ENCODE measurements at places on chromosomes 6 and 20.

DNA sequence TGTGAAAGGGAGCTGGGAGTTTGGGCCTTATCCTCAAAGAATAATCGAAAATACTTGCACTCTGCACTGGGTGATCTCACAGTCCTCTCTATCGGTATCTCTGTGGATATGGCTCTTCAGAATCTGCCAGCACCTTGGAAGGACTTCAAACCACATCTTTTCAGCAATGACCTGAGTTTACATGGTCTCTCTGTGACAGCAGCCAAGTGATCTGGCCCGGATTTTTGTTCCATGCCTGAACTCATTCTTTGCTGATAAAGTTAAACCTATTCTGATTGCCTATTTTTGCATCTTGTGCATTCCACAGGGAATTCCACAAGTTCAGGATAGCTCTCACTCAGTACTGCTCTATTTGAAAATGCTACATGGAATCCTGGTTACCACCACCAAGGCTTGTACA is 98.9 kb downstream of the HDGFL1 start:
- peak; percentile 17 for DNase-seq

DNA sequence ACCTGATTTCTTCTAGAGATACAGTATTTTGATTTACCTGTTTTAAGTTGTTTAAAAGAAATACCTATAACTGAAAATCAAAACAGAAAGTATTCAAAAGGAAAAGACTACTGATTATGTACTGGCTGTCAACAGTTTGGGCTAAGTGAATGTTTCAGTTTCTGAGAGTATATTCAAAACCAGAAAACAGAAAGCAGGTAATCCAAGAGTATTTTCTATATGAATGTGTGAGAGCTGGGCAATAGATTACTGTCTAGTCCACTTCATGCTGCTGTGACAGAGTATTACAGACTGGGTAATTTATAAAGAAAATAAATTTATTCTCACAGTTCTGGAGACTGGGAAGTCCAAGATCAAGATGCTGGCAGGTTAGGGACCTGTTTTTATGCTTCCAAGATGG is 261.0 kb downstream of the ARHGAP18 start:
- no peak for DNase-seq

DNA sequence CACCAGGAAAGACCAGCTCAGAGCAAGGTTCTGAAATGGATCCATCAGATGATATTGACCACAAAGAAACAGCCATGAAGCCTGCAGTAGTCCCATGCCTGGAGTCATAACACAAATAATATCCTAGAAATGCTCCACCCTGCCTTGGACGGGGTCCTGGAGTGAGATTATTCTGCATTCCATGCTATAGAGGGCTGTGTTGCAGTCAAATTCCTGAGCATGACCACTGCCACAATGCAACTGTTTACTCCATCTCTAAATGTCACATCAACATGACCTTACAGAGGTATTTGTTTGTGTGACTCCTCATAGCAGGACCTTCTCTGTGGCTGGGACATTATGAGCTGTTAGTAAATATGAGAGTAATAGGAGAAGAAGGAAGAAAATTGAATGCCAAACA is 257.5 kb upstream of the TCF21 start:
- peak; percentile 80 for DNase-seq

DNA sequence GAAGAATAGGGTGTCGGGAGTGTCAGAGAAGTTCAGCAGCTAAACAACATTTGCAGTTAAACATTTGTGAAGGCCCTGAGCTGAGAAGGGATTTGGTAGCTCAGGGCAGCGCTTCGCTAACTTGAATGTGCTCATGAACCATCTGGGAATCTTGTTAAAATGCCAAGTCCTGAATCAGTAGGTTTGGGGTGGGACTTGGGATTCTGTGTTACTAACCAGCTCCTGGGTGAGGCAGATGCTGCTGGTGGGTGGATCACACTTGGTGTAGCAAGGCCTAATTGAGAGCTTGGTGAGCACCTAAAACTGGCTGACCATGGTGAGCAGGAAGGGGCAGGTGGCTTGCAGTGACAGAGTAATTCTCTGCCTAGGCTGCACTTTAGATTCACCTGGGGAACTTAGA is 5.9 kb downstream of the PTPRA start:
- peak; percentile 79 for DNase-seq

- DNase-seq: no peak
These were observed 50.0 kb upstream of the DTNBP1 start for GRCh38 chr6:15712797-15713196.

GRCh38 chr6:47383360-47383759 is 73.7 kb upstream of the TNFRSF21 start:
- no peak for DNase-seq

- no peak for DNase-seq
These were observed 154.5 kb upstream of the PRND start for GRCh38 chr20:4567170-4567569.

DNA sequence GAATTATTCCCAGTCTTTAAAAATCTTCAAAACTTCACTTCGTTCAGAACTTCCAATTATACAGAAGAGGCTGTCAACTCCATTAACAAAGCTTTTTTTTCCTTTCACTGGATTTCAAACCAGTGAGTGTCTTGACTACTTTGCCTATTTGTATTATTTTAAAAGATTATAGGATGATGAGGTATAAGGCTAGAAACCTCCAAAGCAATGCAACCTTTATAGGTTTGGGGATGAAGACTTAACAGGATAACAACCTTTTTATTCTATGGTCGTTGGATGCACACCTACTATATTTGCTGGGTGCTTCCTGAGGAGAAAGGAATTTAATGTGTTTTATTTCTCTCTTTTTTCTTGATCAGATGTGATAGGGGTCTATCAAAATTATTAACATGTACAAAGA is 1.9 kb upstream of the OVOL2 start:
- no peak for DNase-seq

DNA sequence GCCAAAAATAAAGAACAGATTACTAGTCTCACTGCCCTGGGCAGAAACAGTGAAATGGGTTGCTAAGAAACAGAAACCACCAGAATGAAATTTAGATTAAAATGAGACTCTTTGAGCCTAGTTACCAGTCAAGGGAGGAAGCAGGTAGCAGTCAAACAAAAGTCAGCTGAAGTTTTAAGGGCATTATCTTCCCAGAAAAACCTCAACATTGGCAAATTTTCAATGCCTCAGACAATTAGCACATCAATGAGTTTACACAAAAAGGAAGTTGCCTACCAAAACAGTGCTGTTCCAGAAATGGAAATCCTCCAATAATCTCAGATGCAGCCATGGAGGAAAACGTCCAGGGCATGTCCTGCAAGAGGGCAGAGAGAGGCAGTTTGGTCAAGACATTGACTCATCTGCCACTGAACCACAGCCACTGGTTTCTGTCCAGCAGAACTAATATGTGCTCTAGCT is 399.7 kb upstream of the ADGRB3 start:
- DNase-seq: peak; percentile 44

- DNase-seq: no peak
These were observed 45.6 kb downstream of the CDH26 start for GRCh38 chr20:60003776-60004175.

- DNase-seq: peak; percentile 97
These were observed 6.4 kb downstream of the RMND1 start for GRCh38 chr6:151445482-151445881.

- DNase-seq: no peak
These were observed 44.9 kb upstream of the DUSP22 start for GRCh38 chr6:247351-247750.

GRCh38 chr6:16483315-16483875 is 245.0 kb downstream of the GMPR start:
- DNase-seq: no peak

- DNase-seq: no peak
These were observed 157.7 kb upstream of the AKAP12 start for GRCh38 chr6:151082079-151082478.

DNA sequence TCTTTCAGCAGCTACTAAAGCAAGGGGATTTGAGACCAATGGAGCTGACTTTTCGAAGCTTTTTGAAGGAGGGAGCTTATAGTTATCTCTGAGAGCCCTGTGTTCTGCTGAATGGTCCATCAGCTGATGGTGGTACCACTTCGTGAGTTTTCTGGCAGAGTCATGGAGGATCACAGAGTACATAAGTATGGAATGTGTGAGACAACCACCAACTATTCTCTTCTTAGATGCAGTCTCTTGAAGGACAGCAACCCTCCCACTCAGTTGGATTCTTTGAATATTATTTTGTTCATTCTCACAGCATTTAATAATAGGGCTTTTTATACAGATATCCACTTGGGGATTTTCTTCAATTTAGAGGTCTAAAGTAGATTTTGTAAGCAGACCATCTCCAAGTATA is 75.3 kb downstream of the ELOVL2 start:
- peak; percentile 83 for DNase-seq

DNA sequence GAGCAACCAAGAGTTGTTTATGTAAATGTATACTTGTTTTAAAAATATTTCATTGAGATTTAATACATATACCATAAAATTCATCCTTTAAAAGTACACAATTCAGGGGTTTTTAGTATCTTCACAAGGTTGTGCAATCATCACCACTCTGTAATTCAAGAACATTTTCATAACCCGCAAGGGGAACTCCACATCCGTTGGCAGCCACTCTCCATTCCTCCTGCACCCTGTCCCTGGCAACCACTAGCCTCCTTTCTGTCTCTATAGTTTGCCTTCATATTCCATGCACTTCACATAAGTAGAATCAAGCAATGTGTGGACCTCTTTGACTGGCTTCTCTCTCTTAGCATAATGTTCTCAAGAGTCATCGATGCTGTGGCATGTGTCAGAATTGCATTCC is 104.2 kb upstream of the PDE10A start:
- DNase-seq: peak; percentile 46

DNA sequence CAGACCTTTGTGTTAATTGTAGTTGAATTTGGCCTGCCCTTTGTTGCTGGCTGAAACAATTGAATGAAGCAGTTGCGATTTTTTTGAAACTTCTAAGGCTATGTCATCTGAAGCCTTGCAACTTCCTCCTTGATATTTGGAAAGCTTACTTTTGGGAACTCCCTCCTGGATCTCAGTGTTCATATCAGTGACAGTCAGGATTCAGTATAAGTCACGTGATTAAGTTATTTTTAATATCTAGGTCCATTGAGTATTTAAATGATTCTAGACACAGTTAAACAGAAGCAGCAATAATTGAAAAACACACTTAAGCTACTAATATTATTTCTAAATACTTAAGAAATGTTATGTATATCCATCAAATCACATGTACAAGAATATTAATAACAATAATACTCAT is 951.3 kb downstream of the GRIK2 start:
- no peak for DNase-seq

DNA sequence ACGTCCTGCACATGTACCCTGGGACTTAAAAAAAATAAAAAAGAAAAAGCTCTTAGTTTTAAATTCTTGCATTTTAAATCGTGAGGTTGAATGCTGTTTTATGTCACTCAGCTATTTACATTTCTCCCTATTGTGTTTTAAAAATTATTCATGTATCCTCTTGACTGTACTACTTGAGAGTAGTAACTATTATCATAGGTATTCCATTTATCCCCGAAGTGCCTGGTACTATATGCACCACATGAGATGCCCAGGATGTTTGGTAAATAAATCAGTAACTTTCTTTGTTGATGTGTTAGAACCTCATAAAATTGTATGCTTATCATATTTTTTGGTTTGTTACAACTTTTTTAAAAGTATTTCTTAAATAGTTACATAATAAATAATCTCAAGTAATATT is 18.4 kb downstream of the MAP3K4 start:
- DNase-seq: no peak

DNA sequence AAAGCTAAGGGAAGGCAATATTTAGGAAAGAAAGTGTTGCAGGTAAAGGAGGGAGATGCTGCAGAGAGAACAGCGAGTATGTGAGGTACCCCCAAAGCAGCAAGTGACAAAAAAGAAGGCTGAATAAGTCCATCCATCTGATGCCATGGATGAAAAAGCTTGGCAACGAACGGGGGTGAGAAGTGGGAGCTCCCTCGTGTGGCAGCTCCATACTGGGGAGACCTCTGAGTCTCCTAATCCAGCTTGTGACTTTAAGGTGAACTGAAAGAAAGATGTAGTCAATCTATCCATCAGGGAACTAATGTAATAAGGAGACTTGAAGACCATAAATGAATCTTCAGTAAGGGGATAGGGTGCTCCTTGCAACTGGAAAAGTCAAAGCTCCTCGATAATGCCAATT is 156.6 kb downstream of the OTOR start:
- DNase-seq: no peak

Data from iris pigment epithelial cell (primary cell).